ENCODE measurements at places on chromosomes 11 and 22.
A peak's percentile ranks its signal among the peaks of the same experiment; 100 is the strongest.

DNA sequence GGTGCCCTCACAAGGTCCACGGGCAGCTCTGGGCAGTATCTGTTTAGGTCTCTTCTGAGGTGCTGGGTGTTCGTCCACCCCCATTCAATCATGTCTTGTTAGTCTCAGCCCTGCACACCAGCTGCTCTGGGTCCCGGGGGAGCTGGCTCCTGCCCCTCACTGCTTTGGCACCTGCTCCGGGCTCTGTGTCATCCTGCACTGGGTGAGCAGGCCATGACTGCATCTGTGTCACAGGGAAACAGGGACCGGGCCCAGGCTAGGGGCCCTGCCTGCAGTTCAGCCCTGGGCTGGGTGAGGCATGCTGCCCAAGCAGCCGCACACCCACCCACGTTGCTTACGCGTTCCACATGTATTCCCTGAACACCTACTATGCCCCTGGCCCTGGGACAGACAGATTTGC, 43.9 kb downstream of the ELFN2 start:
- no peak for DNase-seq

DNA sequence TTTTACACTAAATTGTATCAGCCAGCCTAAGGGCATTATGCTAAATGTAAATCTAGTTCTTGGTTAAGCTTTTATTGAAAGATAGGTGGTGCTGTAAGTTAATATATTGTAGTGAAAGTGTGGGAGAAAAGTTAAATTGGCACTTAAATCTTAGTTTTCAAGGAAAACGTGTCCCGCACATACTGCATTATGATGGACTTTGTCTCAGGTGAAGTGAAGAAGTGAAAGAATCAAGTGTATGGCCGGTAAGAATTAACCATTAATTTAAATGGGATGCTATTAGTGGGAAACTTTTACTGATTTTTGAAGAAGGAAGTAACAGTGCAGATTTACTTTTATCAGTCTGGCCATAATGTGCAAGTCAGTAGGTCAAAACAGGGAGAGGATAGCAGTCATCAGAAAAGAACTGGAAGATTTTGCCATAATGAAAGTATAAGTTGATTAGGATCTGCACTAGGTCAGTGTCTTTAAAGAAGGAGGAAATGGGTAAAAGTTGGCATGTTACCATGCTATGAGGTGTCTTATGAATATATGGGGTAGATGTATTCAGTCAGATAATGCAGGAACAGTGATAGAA, 81.6 kb downstream of the PDHX start:
- DNase-seq, result peak; percentile 46

DNA sequence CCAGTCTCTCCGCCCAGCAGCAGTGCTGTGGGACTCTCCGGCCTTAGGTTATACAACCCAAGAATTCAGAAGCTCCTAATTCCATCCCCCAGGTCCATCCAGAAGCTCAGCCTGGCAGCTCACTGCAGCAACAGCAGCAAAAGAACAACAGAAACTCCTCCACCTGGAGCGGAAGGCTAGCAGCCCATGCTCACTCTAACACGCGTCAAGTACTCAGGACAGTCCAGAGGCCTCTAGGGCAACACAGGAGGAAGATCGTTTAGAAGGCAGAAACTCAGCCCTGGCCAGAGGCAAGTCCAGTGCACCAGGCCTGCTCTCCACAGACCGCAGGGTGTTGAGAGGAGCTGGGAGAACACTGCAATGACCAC, 17.1 kb downstream of the PLA2G6 start:
- no peak for DNase-seq

DNA sequence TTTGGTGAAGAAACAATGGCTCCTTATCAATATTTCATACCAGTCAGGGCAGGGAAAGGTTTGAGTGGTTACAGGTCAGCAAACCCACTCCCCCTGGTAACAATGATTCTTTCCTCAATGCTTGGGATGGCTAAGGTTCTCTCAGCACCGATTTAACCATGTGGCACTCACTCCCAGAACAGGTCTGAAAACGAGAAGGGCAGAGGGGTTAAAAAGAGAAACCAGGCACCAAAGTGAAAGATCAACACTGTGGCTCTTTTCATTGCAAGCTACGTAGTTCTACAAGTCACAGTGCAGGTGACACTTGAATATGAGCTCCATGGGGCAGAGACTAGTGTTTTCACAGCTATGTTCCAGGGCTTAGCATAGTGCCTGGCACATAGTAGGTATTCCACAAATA, 132.4 kb downstream of the PLEKHA7 start:
- DNase-seq, result no peak

Measured in CD4-positive, alpha-beta T cell treated with Interferon alpha-2 for 1 hour (primary cell).